ENCODE measurements at places on chromosomes 11 and 22. TPM values are rescaled to one million over a fixed set of nuclear protein-coding genes. Genes with fewer than 3 reads are reported as not detected.

KCNQ1OT1 gene
- 3.1 TPM for total RNA-seq

FADD gene
- total RNA-seq: 30.1 TPM

SHANK2 gene
- total RNA-seq: 0.83 TPM

SCGB1D2 gene
- total RNA-seq: not detected

CENPM gene
- 26.7 TPM for total RNA-seq

TTC28 gene
- total RNA-seq: 109 TPM

BBOX1 gene
- not detected for total RNA-seq

TSGA10IP gene
- not detected for total RNA-seq

MAP6 gene
- total RNA-seq: 3.8 TPM

SLN gene
- 2.1 TPM for total RNA-seq

OR4D5 gene
- 0.15 TPM for total RNA-seq

VPREB1 gene
- total RNA-seq: not detected

PGM2L1 gene
- total RNA-seq: 5.4 TPM

CHRM4 gene
- total RNA-seq: 0.56 TPM

KRTAP5-2 gene
- total RNA-seq: not detected

MPZL3 gene
- 0.12 TPM for total RNA-seq

BIRC3 gene
- 0.06 TPM for total RNA-seq

PHF21B gene
- total RNA-seq: 7.2 TPM

KLHL35 gene
- total RNA-seq: 2.2 TPM

MAPK8IP1 gene
- total RNA-seq: 19.1 TPM

GLYATL1B gene
- not detected for total RNA-seq

CCDC87 gene
- total RNA-seq: 2.7 TPM

GP1BB gene
- 89.4 TPM for total RNA-seq

OR51B5 gene
- 3.6 TPM for total RNA-seq

PDGFD gene
- total RNA-seq: 97.0 TPM

DBX1 gene
- not detected for total RNA-seq

IL18 gene
- total RNA-seq: 0.86 TPM

OR8D1 gene
- not detected for total RNA-seq

RIC3 gene
- 8.7 TPM for total RNA-seq

HPX gene
- total RNA-seq: not detected

CAPN5 gene
- total RNA-seq: 9.4 TPM

GLB1L2 gene
- 2.0 TPM for total RNA-seq

FOLR2 gene
- not detected for total RNA-seq

CARD18 gene
- not detected for total RNA-seq

RBMXL2 gene
- 0.54 TPM for total RNA-seq

CATSPERZ gene
- total RNA-seq: not detected

SELENOO gene
- 54.5 TPM for total RNA-seq

C2CD2L gene
- 20.8 TPM for total RNA-seq

PYGM gene
- 246 TPM for total RNA-seq

CCDC116 gene
- 0.70 TPM for total RNA-seq

SLC43A1 gene
- total RNA-seq: 24.6 TPM

SLC36A4 gene
- total RNA-seq: 26.2 TPM

IRAG1 gene
- total RNA-seq: 7.3 TPM
